ENCODE measurements at places on chromosomes 4 and X.

- DNase-seq = no peak
Observed at GRCh38 chr4:76892001-76892400, 5.9 kb downstream of the SOWAHB start.

- no peak for DNase-seq
Observed at GRCh38 chrX:150572206-150572605, 3.8 kb downstream of the MTM1 start.

GRCh38 chr4:98601708-98602107, 56.7 kb downstream of the TSPAN5 start:
- no peak for DNase-seq

- DNase-seq = no peak
Observed at GRCh38 chr4:137519406-137519805, 12.9 kb downstream of the PCDH18 start.

DNA sequence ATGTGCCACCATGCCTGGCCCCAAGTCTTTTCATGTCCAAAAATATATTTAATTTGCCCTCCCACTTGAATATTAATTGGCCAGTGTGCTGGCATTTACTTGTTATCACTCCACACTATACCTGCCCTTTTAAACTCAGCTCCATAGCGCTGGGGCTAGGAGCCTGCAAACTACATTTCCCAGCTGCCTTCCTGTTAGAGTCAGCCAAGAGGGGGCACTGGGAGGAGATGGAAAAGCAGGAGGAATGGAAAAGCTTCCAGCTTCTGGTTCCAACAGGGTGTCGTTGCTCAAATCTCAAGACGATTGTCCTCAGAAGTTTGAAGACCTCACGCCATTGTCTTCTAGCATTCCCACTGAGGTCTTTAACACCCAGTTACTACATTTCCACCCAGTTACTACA, 315.5 kb downstream of the BCOR start:
- no peak for DNase-seq

- no peak for DNase-seq
Observed at GRCh38 chrX:20515841-20516461, 249.2 kb upstream of the RPS6KA3 start.

- no peak for DNase-seq
Observed at GRCh38 chrX:50635817-50636365, 165.3 kb upstream of the DGKK start.

DNA sequence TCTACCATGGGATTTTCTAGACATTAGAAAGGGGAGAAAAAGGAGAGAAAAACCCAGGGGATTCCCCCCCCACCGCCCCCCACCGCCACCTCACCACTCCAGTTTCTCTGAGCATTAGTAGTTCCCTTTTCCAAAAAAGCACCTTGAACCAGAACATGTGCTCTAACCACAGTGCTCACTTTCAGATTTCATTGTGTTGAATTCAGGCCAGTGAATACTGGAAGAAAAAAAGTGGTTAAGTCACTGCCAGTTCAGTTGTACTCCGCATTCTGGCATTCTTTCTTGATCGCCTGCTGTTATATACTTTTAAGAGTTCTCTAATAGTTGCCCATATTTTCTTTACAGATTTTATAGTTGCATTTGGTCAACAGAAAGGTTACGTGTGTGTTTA, 40.9 kb downstream of the JADE3 start:
- DNase-seq = no peak

DNA sequence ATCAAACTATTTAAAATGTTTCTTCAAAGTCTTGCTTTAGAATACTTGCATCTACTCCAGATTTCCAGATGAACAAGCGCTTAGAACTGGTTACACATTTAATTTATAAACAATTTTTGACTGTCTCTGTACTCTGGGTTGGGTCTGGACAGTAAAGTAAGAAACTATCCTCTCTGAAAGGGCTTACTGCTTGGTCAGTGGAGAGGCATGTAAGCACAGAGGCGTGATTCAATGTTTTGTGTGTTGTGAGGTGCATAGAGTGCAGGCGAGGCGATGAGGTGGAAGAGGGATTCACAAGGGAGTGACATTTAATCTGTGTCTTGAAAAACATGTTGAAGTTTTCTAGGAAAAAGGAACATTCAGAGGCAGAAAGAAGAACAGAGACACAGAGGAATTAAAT, 231.4 kb downstream of the VEGFC start:
- DNase-seq = no peak

GRCh38 chr4:74055096-74055495, 16.6 kb upstream of the CXCL3 start:
- no peak for DNase-seq

- DNase-seq = no peak
Observed at GRCh38 chr4:45410701-45411210, 684.4 kb upstream of the GNPDA2 start.

GRCh38 chr4:155952501-155952901, 1.2 kb downstream of the CTSO start:
- no peak for DNase-seq

DNA sequence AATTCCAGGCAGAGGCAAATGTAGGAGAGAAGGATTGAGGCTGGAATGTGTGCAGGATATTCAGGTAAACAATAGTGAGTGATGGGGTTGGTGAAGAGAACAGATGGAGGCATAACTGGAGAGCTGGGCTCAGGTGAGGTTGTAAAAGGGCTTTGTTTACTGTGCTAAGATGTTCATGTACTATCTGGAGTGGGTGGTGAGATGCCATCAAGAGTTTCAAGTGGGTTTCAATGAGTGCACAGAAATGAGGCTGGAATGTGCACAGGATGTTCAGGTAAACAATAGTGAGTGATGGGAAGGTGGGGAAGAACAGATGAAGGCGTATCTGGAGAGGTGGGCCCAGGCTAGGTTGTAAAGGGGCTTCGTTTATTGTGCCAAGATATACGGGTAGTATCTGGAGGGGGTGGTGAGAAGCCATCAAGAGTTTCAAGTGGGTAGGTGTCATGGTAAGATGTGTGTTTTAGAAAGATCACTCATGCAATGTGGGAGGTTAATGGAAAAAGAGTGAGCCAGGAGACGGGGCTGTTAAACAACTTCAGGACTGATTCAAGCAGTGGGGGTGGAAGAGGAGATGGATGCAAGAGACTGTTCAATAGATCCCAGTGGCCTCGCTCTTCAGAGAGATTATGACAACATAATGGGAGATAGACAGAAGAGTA, 25.4 kb upstream of the NMU start:
- DNase-seq = peak; percentile 100

GRCh38 chr4:8167291-8167690, 8.7 kb upstream of the ABLIM2 start:
- no peak for DNase-seq

DNA sequence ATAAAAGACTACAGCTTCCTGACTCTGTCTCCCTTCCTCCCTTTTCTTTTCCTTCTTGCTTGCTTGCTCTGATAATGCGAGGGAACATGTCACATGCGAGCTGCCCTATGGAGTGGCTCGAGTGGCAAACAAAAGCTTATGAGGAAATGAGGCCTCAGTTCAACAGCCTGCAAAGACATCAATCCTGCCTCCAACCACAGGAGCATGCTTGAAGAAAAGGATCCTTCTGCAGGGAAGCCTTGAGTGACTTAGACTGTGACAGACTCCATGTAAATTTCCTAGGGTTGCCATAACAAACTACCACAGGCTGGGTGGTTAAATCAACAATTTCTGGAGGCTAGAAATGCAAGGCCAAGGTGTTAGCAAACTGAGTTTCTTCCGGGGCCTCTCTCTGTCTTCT, 152.5 kb downstream of the NR3C2 start:
- no peak for DNase-seq
